ENCODE measurements at places on chromosomes 11 and 22.

DNA sequence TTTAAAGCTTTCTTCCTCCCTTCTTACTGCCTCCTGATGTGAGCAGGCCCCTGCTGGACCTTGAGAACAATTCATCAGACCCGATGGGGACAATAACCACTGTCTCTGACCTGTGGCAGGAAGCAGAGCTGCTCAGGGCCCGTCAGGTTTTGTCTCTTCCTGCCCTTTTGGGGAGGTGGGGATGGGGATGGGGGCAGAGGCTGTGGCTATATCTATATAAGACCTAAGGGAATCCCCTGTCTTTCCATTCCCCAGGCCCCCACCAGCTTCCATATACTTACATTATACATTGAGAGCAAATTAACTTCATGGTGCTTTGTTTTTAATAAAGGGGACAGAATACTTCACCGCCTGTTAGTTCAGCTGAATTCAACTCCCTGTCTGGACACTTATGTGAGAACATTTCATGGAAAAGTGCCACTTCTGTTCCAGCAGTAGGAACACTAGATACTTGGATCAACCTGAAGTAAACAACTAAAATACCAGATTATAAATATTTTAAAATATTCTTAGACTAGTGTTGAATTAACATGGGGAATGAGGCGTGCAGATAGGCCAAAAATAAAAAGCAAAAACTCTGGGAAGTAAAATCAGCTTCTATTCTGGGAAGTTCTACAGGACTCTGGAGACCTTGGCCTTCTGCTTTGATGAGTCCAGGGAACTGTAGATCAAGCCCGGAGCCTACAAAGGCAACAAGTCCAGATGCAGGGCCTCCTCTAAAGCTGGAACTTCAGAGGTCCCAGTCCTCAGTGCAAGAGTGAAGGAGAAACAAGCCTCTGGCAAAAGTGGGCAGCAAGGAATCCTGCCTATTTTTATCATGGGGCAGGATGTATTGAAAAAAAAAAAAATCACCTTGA lies 11.1 kb downstream of the ZP1 start:
- no peak for DNase-seq

DNA sequence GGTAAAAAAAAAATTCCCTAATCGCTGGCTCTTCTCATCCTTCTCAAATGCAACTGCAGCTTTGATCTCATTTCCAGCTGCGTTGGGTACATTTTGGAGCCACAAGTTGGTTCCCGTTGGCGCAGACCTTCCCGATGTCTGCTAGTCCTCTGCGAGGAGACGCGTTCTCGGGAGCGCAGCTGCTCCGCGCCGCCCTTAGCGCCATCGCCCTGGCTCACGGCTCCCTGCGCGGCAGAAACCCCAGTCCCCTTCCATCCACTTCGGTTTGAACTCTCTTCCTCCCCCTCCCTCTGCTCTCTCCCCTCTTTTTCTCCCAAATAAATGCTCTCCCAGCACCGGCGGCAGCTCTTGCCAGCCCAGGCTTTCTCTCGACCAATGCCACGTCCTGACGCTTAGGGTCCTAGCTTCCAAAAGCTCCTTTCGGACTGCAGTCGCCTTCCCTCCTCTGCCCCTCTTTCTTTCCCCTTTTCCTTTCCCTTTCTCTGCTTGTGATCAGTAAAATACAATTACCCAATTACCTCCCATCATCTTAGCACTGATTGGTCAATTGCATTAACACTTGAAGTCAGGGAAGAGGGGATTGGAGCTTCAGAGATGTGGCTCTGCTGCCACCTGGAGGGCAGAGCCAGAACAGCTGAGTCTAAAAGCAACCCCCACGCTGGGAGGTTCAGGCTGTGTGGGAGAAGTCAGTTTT lies 1165.7 kb downstream of the LRRC4C start:
- DNase-seq = peak; percentile 96

DNA sequence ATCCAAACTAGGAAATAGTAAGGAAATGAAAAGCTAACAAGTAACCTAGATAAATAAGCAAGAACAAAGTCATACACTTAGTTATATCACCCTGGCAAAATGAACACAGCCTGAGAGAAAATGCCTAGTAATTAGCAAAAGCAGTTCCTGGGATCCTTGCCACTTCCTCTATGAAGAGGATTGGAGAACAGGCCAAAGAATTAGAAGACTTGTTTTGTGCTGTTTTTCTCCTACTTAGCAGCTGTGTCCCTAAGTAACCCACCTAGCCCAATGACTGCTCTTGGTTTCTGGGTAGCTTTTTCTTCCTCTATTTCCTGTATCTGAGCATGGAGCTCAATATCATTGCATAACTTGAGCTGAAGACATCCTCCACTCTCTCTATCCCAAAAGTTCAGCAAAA lies 713.9 kb downstream of the ETS1 start:
- DNase-seq = no peak

GRCh38 chr11:75536786-75537641 lies 11.3 kb upstream of the GDPD5 start:
- DNase-seq = no peak

- DNase-seq = no peak
Observed at GRCh38 chr11:66971488-66971887, 3.6 kb upstream of the C11orf86 start.

DNA sequence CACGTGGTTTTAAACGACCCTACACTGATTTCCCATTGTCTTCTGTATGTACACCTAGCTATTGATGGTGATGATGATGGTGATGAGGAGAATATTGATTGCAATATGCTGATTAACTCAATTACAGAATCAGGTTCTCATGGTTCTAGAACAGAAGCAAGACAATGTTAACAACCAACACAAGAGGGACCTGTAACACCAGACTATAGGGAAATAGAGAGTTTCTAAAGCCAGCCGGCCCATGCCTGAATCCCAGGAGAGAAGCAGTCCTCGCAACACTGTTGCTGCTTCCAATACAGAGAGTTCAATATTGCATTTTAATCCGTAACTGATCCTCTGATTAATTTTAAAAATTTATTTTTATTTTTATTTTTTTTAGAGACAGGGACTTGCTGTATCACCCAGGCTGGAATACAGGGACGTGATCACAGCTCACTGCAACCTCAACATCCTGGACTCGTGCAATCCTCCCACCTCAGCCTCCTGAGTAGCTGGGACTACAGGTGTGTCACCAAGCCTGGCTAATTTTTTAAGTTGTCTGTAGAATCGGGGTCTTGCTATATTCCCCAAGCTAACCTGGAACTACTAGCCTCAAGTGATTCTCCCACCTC lies 22.2 kb upstream of the UBASH3B start:
- DNase-seq = peak; percentile 75

DNA sequence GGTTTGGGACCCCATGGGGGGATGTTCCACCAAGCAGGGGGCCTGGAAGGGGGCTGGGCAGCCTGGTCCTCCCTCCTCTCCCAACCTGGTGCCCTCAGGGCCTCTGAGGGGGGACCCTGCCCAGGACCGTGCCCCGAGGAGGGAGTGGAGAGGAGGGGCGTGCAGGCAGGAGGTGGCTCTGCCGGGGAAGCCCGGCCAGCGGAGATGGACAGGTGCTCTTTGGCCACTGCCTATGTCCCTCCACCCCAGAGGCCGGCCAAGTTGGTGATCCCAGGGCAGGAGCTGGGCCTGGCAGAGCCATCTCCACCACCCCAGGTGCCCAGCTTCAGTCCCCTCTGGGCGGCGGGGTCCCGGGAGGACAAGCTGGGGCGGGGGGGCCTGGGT lies 2.4 kb downstream of the MUC2 start:
- DNase-seq = no peak

DNA sequence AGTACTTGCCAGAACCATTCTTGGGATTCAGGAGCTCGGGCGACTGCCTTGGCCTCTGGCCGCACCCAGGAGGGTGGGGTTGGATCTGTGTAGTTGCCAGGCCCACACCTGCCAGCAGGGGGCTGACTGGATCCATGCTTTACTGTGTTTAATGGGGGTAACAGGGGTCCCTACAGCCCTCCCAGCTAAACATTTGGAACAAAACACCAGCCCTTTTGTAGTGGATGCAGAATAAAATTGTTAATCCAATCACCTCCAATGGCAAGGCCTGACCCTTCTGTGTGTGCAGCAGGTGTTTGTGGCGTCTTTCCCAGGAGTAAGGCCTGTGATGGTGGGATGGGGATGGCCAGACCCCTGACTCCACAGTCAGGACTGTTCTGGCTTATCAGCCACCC lies 22.5 kb downstream of the SUN2 start:
- peak; percentile 60 for DNase-seq

- DNase-seq = no peak
Observed at GRCh38 chr11:118439646-118440045, 3.4 kb downstream of the KMT2A start.

DNA sequence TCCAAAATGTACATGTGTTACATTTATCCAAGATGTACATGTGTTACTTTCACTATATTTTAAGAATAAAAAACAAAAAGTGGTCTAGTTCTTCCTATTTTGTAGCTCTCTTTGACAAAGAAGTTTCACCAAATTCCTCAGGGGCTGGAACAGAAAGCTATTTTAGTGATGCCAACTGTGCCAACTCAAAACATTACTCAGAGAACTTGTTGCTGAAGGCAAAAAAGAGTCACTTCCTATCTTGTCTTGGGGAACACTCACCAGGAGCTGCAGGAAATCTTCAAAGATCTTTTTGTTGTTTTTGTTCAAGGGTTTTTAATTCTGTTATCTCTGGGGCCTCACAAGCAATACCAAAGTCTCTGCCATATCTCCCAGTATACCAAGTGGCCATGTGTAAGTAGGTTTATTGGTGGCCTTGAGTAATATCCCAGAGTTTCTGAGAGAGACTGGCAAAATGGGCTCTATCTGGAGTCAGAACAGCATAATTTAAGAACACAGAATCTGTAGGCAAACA lies 13.6 kb upstream of the EED start:
- DNase-seq = no peak

GRCh38 chr11:64358907-64359711 lies at the start of gene RPS6KA4:
TSS of gene RPS6KA4 (plus strand) at chr11:64359162. CDS start at chr11:64359236, 74 bp downstream.
- DNase-seq = peak; percentile 78

- peak; percentile 91 for DNase-seq
Observed at GRCh38 chr11:36478700-36479329, 31.3 kb downstream of the TRAF6 start.

- peak; percentile 47 for DNase-seq
Observed at GRCh38 chr11:64444838-64445441, 86.0 kb downstream of the RPS6KA4 start.

DNA sequence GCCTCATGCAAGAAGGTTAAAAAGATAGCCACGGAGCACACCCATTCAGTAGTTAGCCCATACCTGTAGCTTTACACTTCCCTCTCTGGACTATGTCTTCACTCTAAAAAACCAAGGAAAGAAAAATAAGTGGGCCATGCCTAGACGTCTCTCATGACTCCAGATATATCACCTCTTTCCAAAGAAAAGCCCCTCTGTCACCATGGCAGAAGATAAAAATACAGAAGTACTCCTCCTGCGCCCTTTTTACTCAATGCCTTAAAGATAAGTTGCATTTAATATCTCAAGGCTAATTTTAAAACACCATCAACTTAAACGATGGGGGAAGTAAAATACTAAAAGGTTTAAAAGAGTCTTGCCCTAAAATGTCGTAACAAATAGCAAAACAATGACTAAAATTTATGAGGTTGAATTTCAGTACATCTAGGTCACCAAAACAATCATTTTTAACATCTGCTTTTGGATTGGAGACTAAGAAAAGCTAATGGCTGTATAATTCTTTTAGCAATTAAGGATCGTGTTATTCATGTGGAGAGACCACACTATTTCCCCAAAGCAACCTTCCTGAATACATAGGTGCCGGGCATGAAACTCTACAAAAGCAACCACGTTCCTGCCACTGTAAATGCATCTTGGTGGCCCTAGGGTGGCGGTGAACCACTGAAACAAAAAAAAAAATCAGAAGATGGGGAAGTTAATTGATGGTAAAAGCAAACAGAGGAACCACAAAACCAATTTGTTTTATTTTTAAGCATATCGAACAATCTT lies 46.0 kb downstream of the CELF1 start:
- DNase-seq = no peak

DNA sequence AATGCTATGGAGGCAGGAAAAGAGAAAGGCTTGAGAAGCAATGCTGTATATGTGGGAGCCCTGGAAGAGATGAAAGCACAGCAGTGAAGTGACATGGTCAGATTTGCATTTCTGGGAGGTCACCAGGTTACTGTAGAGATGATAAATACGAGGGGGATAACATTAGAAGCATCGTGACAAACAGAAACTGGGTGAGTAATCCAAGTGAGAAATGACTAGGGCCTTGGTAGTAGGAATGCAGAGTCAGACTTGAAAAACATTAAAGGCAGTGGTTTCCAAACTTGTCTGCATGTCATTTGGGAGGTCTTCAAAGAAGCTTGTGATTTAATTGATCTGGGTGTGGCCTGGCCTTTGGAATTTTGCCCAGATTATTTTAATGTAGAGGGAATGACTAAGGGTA lies 43.9 kb downstream of the CCDC34 start:
- no peak for DNase-seq

DNA sequence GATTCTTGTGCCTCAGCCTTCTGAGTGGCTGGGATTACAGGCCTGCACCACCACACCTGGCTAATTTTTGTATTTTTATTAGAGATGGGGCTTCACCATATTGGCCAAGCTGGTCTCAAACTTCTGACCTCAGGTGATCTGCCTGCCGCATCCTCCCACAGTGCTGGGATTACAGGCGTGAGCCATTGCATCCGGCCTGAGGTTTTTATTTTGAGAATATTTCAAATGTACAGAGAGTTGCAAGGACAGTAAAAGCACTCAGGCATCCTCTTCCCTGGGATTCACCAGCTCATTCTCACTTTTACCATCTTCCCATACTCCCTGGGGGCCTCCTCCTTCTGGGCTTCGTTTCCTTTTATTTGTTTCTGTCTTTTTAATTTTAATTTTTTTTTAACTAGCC lies 12.1 kb downstream of the MED15 start:
- no peak for DNase-seq

- peak; percentile 14 for DNase-seq
Observed at GRCh38 chr22:46619240-46619829, 851 bp upstream of the GRAMD4 start.

GRCh38 chr22:39622881-39623367 lies 52.4 kb downstream of the CACNA1I start:
- peak; percentile 86 for DNase-seq
